Esophagus squamous epithelium (tissue), 5 donors: ENCODE measurements at places on chromosomes 13 and 19. TPM values are rescaled to one million over a fixed set of nuclear protein-coding genes. Genes with fewer than 3 reads are reported as not detected.

DNA sequence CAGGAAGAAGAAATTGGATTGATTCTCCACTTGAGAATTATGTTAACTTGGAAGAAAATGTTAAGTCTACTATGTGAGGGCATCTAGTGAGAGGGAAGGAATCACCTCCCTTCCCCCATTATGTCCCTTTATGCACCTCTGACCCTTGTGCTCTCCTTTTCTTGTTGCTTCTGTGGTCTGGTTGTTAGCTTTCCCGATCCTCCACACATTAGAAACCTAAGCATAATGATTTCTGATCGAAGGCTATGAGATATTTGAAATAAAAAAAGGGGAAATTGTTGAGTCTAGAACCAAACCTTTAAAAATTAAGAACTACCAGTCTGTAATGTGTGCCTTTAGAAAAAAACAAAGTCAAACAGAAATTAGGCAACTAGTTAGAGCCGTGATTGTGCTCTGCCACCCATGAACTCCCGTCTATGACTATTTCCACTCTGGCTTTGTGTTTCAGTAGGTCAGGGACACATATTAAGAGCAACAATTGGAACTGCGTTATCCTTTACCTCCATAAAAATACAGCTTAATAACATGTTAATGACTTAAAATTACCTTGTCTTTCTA lies 463 bp upstream of the GPC6 start:
- DNase-seq: no peak

- DNase-seq: no peak
Observed at GRCh38 chr19:54670576-54671357, 8.0 kb downstream of the LILRB4 start.

- DNase-seq: no peak
Observed at GRCh38 chr13:35787937-35788336, 311.4 kb upstream of the MAB21L1 start.

DNA sequence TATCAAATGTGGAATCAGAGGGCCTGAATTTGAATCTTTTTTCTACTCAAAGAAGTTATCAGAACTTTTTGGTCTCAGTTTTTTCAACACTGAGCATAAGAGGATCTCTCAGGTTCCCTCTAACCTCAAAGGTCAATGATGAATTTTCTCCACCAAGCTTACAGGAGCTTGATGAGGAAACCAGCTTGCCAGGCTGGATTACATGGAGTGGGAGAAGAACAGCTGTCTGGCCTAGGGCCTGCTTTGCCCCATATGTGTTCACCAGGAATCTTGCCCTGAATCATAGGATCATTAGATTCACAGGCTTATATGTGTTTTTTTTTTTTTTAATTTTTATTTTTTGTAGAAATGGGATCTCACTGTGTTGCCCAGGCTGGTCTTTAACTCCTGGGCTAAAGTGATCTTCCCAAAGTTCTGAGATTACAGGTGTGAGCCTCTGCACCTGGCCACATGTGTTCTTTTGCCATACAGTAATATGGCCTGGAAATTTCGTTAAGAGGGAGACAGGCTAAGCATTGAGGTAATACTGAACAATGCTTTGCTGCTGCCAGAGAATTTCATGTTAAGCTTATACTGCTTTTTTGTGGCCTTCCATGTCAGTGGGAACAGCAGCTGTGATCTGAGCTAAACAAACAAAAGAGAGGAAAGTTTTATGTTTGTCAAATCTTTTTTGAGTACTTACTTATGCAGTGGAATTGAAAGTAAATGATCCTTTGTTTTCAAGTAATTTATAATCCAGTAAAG lies 110.6 kb downstream of the DNAJC3 start:
- no peak for DNase-seq

GRCh38 chr19:29247051-29247450 lies 34.1 kb upstream of the UQCRFS1 start:
- DNase-seq: no peak

Gene DMKN
- total RNA-seq: 239 TPM

Gene NECTIN2
- 42.9 TPM for total RNA-seq

DNA sequence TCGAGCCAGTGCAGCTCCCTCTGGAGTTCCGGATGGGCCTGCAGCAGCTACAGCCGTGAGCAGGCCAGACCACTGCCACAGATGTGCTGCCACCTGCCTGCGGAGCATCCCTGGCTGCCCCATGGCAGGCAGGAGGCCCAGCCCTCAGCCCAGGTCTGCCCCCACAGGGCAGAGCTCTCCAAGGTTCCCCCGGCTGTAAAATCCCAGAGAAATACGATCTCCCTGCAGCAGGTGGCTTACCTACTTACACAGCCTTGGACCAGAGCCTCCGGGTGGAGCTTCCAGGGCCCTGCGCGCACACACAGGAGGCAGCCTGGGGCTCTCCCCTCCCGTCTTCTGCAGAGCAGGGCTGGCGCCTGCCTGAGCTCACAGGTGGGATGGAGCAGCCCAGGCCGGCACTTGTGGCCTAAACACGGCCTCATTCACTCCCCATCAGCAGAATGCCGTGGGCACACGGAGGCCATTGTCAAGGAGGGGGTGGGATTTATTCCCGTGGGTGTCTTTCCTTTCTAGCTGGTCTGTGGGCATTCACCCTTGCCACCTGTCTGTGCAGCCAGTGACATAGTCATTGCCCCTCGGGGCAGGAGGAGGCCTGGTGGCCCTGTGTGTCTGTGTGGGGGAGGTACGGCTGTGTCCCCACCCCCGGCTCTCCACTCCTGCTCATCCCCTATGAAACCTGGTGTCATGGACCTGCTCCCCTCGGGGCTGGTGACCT lies 118.0 kb downstream of the KDM4B start:
- no peak for DNase-seq

Gene RPL21
- 398 TPM for total RNA-seq
